CMK (cell line): ENCODE measurements at places on chromosomes 11 and 22.

DNA sequence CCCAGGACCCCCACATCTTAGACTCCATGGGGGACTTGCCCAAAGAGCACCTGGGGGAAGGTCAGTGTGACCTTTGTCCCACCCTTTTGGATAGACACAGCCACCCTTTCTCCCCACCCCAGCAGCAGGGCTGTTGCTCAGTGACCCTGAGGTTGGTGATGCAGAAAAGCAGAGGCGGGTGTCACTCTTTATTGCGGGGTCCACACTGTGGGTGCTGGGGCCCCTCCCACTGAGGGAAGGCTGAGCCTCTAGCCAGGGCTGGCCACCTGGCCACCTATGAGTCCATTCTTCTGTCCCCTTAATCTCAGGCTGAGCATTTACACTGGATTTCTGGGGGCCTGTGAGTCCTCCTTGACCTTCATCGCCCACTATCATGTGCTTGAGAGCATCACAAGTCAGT lies 7.4 kb downstream of the LRRC75B start:
- DNase-seq = no peak

- no peak for DNase-seq
Observed at GRCh38 chr11:47969401-47969800, 11.0 kb upstream of the PTPRJ start.

- DNase-seq = no peak
Observed at GRCh38 chr11:15169815-15170551, 55.3 kb downstream of the INSC start.

DNA sequence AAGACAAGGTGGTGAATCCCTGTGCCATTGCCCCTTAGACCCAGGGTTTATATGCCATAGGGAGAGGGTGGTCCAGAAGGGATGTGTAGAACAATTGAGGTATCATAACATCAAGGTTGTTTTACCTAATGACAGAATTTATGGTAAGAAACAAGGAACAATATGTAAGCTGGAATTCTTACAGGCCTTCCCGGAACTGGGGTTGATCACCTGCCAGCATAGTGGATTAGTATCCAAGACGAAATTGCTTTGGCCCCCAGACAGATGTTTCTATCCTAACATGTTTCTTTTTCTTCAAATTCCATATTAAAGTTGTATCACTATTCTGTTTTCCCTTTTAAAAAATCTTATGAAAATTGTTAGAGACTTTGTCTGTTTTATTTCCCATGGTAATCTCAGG lies 343.8 kb upstream of the ANO3 start:
- no peak for DNase-seq

DNA sequence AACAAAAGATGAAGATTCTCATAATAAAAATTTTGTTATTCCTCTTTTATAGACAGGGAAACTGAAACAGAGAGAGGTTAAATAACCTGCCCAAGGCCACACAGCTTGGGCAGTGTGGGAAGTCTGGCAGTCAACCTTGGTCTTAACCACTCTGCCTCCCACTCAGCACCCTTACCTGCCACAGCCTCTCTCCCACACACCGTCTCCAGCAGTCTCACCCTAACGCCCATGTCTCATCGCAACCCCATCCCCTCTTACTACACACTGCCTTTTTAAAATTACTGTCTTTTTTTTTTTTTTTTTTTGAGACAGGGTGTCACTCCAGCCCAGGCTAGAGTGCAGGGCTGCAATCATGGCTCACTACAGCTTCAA lies 25.0 kb downstream of the ARRB1 start:
- no peak for DNase-seq
